ENCODE measurements at places on chromosomes 16 and 17.

GRCh38 chr17:79113699-79114457 is 39.3 kb downstream of the ENGASE start:
- DNase-seq: no peak

GRCh38 chr16:50114357-50115129 is 38.6 kb upstream of the TENT4B start:
- DNase-seq: no peak

DNA sequence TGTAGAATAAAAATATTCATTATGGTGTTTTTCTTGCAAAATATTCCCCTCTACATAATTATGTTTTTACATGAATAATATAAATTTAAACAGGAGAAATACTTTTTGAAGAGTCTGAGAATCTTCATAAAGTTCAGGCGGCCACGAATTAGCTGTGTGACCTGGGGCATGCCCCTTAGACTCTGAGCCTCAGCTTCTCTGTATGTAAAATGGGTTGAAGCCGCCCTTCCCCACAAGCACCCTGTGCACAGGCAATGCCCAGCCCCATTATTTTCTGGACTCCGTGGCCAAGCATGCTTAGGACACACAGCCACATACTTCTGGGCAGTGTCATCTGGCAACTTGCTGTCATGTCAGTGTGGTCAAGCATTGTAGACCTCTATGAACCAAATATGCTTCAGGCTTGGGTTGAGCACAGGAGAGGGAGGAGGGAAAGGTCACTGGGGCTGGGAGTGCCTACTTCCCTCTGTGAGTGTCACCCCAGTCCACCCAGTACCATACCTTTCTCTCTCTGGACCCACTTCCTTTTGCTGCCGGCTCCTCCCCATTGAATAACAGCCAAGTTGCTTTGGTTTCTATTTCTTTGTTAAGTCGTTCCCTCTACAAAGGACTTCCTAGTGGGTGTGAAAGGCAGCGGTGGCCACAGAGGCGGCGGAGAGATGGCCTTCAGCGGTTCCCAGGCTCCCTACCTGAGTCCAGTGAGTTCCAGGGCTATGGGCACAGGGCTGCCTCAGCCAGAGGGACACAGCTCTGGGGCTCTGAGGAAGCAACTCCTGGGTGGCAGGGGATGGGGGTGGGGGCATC is at the start of gene LGALS9:
LGALS9 (plus strand) TSS at position 582 of the 804 bp plus-strand sequence; CDS start at position 660, 78 bp downstream.
- DNase-seq: peak; percentile 26

- DNase-seq: no peak
These were observed 2.0 kb downstream of the CBX4 start for GRCh38 chr17:79836972-79837887.

- DNase-seq: no peak
These were observed 47.6 kb downstream of the HS3ST2 start for GRCh38 chr16:22861580-22861979.

- DNase-seq: no peak
These were observed 4.7 kb downstream of the HS3ST6 start for GRCh38 chr16:1913327-1914083.

- DNase-seq: peak; percentile 69
These were observed 6.7 kb downstream of the HS3ST3A1 start for GRCh38 chr17:13594762-13595598.

DNA sequence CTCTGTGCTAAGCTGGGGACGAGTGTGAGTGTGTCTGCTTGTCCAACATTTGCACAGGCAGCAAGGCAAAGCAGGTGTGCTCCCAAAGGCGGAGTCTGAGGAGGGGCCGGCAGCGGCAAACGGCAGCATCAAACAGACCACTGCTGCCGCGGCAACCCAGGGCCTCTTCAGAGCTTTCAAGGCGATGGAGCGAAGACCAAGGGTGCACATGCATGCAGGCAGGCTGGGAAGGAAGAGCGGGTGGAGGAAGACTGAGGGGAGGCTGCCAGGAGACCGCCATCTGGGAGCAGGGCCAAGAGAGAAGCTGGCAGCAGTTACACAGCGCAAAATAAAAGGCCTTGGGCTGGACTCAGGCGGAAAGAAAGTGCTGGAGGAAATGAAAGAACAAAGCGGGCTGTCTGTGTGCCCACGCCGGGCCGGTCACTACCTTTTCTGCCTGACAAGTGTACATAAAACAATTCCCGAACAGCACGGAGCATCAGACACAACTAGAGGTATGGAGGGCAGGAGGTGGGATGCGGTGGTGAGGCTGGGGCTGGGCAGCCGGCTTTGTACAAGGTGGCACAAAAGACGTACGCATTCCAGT is 8.5 kb downstream of the TIMM22 start:
- no peak for DNase-seq

GRCh38 chr17:40110026-40110845 is 9.8 kb upstream of the NR1D1 start:
- no peak for DNase-seq

DNA sequence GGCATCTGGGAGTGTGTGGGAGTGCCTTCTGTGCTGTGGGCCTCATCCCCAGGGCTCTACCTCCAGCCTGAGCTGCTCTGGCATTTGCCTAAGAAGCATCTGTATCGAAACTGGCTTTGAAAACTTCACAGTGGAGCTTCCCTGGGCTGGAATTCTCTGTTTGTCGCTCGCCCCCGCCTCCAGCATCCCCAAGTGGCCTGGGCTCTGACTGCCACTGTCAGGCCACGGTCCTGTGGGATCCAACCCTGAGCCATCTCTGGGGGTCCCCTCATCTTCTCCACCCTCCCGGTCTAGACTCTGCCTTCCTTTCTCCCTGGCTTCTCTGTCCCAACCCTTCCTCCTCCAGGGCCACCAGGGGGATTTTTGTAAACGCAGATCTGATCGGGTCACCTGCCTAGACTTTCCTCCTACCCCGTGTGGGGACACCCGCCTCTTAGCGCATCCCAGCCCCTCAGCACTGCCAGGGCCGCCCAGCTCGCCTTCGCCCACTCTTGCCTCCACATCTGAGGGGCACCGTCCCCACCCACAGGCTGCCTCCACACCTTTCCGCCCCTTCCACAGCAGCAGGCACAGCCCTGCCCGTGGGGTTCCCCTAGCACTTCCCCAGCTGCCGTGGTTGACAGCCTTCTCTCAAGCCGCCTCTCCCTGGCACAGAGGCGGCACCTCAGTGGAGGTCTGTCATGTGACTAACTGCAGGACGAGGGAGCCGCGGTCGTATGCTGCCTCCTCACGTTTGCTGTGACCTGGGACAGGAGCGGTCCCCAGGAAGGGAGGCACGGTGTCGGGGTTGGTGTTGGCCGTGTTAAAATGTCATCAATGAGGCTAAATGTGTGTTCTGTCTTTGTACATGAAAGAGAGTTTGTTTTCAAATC is 12.0 kb downstream of the TBC1D24 start:
- DNase-seq: peak; percentile 73

GRCh38 chr17:74374858-74375257 is 7.6 kb downstream of the GPR142 start:
- DNase-seq: no peak
